Dermis microvascular lymphatic vessel endothelial cell (primary cell): ENCODE measurements at places on chromosomes 13 and 19.
A peak's percentile ranks its signal among the peaks of the same experiment; 100 is the strongest.

DNA sequence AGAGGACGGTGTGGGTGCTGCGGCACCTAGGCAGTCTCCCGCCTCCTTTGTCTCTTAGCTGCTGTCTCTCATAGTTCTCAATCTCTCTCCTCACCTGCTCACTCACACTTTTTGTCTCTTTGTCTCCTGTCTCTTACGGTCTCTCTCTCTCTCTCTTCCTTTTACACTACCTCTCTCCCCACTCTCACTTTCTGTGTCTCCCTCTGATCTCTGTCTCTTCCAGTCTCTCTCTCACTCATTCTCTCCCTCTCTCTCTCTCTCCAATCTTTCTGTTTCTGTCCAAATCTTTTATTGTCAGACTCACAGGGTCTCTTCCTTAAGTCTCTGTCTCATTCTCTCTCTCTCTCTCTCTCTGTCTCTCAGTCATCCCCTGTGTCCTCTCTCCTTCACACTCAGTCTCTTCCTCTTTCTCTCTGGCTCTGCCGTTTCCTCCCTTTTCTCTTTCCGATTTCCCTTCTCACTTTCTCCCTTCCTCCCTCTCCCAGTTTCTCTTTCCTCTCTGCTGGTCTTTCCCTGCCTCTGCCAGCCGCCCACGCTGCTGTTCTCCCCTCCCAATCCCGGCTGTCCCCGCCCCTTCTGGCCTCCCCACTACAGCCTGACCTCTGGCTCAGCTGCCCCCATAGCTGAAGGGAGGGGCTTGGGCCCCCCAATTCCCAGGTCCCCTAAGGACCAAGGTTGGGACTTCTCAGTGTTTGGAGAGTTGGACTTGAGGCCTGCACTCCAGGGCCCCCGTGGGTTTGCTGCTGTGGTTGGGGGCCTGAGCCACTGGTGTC is at the start of gene PLEKHA4:
PLEKHA4 (minus strand) TSS at position 504 of the 773 bp plus-strand sequence. CDS start 997 bp downstream, outside the sequence.
- peak; percentile 33 for DNase-seq

- no peak for DNase-seq
Measured at GRCh38 chr19:34669305-34669704, 7.7 kb downstream of the SCGB2B2 start.

DNA sequence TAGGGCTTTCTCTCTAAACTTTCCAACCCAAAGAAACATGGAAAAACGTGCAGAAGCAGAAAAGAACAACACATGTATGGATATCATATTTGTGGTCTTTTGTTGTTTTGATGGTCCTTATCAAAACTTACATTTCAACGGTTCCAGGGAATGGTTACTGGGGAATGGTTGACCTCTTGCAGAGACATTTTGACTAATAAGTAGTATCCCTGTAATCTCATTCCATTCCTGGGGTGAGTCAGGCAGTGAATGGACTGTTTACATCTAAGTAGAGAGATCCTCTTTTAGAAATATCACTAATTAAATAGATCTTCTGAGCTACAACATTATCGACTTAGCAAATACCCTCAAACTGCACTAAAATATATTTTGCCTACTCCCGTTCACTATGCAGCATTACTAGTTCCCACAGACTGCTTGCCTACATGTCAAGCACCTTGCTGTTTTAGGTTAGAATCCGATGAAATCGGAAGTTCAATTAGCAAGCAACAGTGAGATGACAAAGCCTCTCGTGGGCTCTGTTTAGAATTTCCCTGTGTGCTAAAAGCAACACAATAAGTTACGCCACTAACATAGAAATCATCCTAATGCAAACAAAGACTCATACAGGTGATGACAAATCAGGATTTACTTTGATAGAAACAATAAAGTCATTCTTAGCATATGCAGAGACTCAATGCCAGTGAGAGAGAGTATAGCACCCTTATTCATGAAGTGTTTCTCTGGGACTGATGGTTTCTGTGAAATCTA is 797.7 kb upstream of the ARGLU1 start:
- no peak for DNase-seq

DNA sequence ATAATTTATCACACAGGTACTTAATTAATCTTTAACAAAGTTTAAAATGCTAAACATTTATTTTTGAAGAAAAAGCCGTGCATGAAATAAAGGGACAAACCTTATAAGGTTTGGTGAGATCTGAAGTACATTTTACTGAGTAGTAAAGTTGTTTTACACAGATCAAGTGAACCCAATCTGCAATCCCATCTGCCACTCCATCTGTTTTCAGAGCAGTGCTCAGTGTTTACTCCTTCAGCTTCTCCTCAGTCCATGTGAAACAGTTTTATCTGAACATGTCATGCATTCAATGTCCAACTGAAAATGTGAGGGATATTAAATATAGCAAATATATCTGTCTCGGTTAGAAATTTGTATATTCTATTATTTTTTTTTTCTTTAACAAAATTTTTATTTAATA is 166.8 kb downstream of the MAB21L1 start:
- no peak for DNase-seq

GRCh38 chr13:103883164-103883563 is 816.9 kb upstream of the SLC10A2 start:
- peak; percentile 89 for DNase-seq
